8988T (cell line): ENCODE measurements at places on chromosomes 2 and 18.

DNA sequence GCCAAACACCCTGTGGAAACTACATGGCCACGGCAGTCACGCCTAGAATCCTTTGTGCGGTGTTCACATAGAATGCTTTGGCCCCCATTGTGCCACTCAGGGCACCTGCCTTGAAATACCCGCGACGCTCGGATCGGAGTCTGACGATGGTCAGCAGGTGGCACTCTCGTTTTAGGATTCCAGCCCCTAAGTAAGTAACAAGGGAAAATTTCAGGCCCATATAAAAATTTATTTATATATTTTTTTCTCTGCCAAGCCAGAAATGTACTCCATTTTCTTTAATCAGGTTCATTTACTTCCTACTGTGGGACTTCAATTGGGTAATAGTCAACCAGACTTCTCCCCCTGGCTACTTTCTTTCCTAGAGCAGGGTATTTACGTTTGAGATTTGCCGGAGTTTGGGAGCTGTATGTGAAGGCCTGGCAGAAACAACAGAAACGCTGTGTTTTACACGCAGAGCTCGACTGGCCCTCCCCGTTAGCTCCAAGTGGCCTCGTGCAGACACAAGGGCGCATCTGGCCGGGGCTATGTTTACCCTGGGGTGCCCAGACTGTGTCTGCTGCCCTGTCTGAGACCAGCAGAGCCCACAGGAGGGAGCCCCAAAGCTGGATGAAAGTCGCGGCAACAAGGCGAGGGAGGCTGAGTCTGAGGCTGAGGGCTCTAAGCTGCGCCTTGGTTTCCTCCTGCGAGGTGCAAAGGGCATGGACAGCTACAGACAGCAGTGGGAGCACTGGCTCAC is 41.6 kb downstream of the LRRC30 start:
- DNase-seq, result peak; percentile 41

GRCh38 chr18:36501100-36501499 is 203.6 kb downstream of the FHOD3 start:
- no peak for DNase-seq

GRCh38 chr2:200406379-200406778 is 99.9 kb downstream of the SPATS2L start:
- no peak for DNase-seq

DNA sequence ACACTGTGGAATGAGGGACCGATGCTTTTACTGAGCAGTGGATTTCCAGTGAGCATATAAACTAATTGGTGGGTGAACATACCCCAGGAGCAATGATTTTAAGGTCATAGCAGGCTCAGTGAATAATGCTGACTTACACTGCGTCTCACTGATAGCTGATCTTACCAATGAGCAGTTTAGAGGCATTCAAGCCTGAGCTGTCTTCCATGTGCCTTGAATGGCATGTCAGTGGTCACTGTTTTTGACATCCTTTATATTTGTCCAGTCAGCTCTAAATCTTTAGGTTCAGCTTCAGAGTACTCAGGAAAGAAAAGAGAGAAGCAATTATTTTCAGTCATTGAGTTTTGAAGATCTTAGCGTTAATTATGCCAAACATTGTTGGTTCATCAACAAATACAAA is 88.3 kb downstream of the CAMKMT start:
- no peak for DNase-seq

GRCh38 chr2:101011152-101011551 is 9.1 kb downstream of the RPL31 start:
- no peak for DNase-seq

- DNase-seq, result no peak
Observed at GRCh38 chr2:5921081-5921642, 229.0 kb downstream of the SOX11 start.

DNA sequence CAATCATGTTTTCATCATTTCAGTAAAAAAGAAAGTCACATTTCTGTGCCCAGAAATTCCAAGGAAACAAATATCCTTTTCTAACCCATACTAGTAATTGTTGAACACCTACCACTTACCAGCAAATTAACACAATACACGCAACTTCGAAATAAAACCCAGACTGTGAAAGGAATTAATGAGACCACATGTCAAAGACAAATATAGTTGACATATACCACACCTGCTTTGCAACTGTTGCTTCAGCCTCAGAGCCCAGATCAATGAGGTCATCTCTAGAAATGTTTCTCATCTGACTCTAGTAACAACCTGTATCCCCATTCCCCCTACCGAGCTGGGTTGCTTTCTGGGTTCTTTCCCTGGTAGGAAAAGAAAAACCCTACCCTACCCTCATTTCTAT is 52.6 kb downstream of the TRIP12 start:
- no peak for DNase-seq

GRCh38 chr2:242056026-242056425 is 186.5 kb downstream of the RTP5 start:
- no peak for DNase-seq

GRCh38 chr18:41532344-41533086 is 422.5 kb upstream of the PIK3C3 start:
- no peak for DNase-seq

- DNase-seq, result no peak
Observed at GRCh38 chr2:240499309-240500301, 58.2 kb downstream of the ANKMY1 start.
